ENCODE measurements at places on chromosomes 1 and 21.

DNA sequence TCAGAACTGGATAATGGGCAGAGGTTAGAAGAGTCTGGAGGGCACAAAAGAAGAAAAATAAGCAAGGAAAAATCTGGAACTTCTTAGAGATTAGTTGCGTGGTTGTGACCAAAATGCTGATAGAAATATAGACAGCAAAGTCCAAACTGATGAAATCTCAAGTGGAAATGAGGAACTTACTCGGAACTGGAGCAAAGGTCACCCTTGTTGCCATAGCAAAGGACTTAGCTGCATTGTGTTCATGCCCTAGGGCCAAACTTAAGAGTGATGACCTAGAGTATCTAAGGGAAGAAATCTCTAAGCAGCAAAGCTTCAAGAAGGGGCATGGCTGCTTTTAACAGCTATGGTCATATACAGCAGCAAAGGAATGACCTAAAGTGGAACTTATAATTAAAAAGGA is 180.0 kb downstream of the TTLL7 start:
- no peak for DNase-seq

DNA sequence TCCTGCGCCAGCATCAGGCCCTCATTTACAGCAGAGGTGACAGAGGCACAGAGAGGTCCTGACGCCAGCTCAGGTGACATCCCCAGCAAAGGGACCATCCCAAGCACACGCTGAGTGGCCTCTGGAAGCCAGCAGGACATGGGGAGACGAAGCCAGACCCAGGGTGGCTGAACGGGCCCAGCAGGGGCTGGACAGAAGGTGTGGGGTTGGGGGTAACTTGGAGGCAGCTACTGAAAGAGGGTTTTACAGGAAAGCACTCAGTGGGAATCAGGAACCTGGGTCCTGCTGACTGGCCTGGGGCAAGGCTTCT is 1.6 kb upstream of the ARHGEF16 start:
- DNase-seq = no peak

GRCh38 chr1:16226490-16227179 is 10.3 kb downstream of the CPLANE2 start:
- no peak for DNase-seq

- no peak for DNase-seq
Measured at GRCh38 chr1:174090471-174090870, 68.3 kb upstream of the RC3H1 start.

- no peak for DNase-seq
Measured at GRCh38 chr21:15966231-15966630, 236.4 kb downstream of the USP25 start.

- DNase-seq = no peak
Measured at GRCh38 chr1:230340526-230341161, 85.5 kb downstream of the PGBD5 start.

DNA sequence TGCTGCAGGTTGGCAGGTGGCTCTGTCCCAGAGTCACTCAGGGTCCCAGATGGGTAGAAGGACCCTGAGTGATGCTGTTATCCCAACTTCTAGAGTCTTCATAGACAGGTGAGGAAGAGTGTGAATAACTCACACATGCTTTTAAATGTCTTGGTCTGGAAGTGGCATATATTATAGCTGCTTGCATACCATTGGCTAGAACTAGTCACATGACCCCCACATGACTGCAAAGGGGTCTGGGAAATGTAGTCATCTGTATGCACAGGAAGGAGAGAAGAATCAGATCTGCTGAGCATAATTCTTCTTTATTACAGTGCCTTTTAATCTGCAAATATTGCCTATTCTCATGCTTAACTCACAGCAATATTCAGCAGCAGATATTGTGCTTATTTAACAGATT is 28.2 kb upstream of the KLHDC7A start:
- peak; percentile 24 for DNase-seq

DNA sequence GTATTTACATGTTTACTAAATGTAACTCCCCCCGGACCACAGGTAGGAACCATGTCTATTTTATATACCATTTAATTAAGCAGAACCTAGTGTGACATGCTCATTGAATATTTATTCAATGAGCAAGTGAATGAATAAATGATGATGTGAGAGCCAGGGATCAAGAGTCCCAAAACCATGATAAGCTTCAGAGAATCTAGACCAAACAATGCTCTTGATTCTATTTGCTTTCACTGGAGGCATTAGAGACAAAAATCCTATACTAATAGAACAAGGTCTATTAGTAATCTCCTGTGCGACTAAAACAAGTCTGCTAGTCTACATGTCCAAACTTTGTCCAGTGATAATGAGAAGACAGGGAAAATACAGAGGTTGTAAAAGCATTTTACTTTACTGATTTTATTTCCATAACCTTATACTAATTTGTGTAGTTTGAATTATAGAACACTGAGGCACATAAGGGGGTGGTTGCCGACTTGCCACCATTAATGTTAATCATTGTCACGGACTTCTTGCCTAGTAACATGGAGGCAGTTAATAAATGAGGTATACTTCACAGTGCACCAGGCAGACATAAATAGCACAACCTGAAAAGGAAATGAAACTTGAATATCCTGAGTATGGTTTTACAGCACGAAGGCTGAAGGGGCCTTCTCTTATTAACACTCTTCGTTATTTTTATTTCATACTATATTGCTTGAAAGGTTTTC is 69.8 kb downstream of the TBX15 start:
- DNase-seq = no peak

DNA sequence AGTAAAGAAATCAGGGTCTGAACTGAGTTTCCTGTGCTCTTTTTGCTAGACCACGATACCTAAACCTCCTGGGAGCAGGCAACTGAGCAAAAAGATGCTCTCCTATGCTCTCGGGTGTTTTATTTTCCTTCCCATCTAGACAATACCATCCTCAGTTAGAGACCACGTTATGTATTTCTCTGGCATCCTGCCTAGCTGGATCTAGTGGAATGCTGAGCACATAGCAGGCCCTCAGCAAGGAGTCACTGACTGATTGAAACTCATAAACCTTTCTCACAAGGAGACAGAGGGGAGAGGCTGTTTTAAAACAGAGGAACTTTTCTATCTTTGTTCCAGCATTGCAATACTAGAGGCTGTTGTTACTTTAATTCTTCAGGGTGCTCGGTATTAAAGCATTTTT is 168.0 kb downstream of the CYYR1 start:
- DNase-seq = no peak

- DNase-seq = no peak
Measured at GRCh38 chr21:40208206-40208947, 341.1 kb downstream of the PCP4 start.

GRCh38 chr1:35660581-35661473 is 19.5 kb upstream of the PSMB2 start:
- no peak for DNase-seq

- no peak for DNase-seq
Measured at GRCh38 chr1:87473203-87473661, 144.6 kb downstream of the LMO4 start.

DNA sequence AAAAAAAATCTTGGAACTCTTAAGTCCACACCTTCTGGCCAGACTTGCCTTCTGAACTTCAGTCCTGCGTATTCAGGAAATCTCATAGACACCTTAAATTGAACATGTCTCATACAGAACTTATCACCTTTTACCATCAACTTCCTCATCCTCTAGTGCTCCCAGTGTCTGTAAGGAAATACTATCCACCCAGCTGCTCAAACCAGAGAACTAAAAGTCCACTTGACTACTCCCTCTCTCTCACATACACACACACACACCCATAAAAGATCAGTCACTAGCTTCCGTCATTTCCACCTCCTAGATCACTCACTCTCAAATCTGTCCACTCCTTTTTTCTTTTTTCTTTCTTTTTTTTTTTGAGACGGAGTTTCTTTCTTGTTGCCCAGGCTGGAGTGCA is 10.9 kb upstream of the CAP1 start:
- no peak for DNase-seq

DNA sequence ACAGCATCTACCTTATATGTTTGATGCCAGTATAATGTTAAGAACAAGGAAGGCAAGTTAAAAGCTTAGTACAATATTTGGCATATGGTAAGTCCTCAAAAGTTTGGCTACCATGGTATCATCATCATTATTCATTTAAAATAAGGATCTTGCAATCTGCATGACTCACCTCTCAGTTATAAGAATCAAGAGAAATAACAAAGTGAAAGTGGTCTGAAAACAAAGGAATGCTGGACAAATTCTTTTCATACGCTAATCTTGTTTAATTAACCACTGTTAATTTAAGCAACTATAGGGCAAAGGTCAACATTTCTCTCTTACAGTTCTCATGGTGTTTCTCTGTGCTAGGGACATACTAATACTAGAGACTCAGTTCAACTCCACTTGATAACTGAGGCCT is 13.0 kb upstream of the CLDN19 start:
- DNase-seq = no peak

GRCh38 chr1:11341901-11342552 is 69.0 kb downstream of the UBIAD1 start:
- DNase-seq = no peak

GRCh38 chr1:81876901-81877733 is 76.4 kb downstream of the ADGRL2 start:
- no peak for DNase-seq

DNA sequence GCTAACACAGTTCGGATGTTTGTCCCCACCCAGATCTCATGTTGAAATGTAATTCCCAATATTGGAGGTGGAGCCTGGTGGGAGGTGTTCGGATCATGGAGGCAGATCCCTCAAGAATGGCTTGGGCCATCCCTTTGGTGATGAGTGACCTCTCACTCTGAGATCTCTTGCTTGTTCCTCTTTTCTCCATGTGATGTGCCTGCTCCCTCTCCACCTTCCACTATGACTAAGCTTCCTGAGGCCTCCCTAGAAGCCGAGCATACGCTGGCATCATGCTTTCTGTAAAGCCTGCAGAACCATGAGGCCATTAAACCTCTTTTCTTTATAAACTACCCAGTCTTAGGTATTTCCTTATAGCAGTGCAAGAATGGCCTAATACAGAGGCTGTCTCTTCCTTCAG is 8.1 kb upstream of the PLA2G5 start:
- no peak for DNase-seq

- DNase-seq = no peak
Measured at GRCh38 chr1:110053552-110054428, 16.7 kb downstream of the ALX3 start.

DNA sequence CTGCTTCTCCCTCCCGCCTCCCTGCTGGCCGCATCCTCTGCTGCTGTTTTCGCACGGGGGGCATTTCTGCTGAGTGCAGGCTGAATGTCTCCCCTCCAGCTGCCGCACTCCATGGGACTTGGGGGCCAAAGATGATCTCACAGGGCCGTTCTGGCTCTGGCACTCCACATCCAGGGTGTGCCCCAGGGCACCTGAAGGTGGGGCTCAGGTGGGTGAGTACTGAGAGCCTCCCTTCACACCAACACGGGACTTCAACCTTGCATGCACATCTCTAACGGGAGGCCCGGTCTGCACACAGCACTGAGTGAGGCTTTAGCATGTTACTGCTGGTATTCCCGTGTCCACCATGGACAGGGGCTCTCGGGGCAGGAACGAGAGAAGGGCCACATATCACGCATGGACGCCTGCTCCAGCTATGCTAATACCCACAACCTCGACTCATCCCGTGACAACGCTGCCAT is 88.9 kb downstream of the DMRTB1 start:
- no peak for DNase-seq

GRCh38 chr1:116345843-116346242 is 27.2 kb upstream of the ATP1A1 start:
- no peak for DNase-seq

- DNase-seq = no peak
Measured at GRCh38 chr1:207244409-207244801, 77.1 kb upstream of the CD55 start.

Data from T47D (cell line).